ENCODE measurements at places on chromosomes 6 and 20. TPM values are rescaled to one million over a fixed set of nuclear protein-coding genes. Genes with fewer than 3 reads are reported as not detected.

PI16 gene
- under 0.01 TPM for total RNA-seq

DNA sequence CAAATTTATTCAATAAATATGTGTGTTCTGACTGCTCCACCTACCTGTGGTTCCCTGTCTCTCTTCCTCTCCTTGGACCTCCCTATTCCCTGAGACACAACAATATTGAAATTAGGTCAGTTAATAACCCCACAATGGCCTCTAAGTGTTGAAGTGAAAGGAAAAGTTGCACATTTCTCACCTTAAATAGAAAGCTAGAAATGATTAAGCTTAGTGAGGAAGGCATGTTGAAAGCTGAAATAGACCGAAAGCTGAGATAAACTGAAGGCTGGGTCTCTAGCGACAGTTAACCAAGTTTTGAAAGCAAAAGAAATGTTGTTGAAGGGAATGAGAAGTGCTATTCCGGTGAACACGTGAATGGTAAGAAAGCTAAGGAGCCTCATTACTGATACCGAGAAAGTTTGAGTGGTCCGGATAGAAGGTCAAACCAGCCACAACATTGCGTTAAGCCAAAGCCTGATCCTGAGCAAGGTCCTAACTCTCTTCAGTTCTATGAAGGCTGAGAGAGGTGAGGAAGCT lies 34.1 kb downstream of the UST start:
- no peak for DNase-seq

DNA sequence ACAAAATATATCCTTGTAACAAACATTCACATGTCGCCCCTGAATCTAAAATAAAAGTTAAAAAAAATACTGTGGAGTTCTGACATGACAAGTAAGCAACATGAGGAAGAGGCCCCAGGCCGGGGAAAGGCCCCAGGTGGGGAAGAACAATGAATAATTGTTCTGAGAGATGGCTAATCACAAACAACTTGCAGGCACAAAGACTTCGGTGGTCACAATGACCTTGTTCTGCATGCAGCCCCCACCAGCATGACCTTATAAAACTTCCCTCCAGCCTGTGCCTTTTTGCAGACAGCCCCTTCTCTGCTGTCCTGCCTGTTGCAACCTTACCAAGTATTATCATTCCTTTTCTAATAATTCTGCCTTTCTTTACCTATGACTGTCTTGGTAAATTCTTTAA lies 95.7 kb upstream of the MYLIP start:
- no peak for DNase-seq

DNA sequence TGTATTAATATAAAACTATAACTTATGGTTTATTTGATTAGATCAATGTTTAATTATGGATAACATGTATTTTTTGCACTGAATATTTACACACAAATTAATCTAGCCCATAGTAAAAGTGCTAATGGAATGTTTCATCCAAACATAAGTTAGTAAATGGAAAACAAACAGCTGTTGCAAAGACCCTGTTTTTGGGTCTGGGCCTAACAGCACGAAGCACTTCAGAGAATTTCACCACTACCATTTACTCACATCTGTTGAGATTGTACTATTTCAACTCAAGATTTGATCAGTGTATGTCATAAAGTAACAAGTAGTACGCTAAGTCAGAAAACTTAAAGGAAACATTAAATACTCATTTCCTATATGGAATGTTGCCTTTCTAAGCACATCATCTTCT lies 359.6 kb downstream of the LAMA2 start:
- DNase-seq, result no peak

GRCh38 chr6:47438481-47439347 lies 38.9 kb upstream of the CD2AP start:
- no peak for DNase-seq

DNA sequence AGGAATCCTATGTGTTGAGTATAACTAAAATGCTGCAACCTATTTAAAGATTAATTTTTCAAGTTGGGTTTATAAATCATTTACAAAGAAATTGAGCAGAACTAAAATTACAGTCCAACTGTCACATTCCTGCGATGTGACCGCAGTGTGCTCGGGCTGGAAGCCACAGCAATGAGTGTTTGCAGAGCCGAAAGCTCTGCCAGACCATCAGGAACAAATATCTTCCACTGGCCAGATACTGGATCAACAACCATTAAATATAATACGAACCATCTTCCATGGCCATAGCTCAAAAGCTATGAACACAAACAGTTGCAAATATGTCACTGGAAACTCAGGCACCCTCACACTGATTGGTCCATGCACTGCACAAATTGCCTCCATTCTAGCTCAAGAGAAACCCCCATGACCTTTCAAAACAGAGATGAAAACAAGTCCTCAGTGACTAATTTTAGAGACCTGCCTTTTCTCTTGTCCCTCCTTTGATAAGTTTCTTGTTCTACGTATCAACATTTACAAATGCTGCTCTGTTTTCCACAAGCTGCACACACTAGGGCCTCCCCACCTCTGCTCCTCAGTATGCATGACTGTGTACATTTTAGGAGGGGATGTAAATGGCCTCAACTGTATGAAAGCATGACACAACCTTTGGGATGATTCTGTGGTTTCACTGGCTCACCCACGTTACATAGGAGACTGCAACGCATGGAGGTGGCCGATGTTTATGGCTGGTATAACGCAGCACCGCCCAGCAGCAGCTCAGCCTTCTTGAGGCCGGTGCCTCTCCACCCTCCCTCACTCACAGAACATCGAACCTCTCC lies 171.7 kb downstream of the WDR27 start:
- DNase-seq, result peak; percentile 80

- DNase-seq, result no peak
Measured at GRCh38 chr6:167839343-167839742, 12.6 kb downstream of the AFDN start.

Data from IMR-90 (cell line).